ENCODE measurements at places on chromosomes 2 and 18.

GRCh38 chr18:78733762-78734613 lies 245.6 kb upstream of the SALL3 start:
- DNase-seq, result no peak

- DNase-seq, result no peak
Observed at GRCh38 chr2:240201866-240202265, 61.4 kb upstream of the OTOS start.

GRCh38 chr18:44035554-44035953 lies 645.1 kb upstream of the SETBP1 start:
- DNase-seq, result no peak

DNA sequence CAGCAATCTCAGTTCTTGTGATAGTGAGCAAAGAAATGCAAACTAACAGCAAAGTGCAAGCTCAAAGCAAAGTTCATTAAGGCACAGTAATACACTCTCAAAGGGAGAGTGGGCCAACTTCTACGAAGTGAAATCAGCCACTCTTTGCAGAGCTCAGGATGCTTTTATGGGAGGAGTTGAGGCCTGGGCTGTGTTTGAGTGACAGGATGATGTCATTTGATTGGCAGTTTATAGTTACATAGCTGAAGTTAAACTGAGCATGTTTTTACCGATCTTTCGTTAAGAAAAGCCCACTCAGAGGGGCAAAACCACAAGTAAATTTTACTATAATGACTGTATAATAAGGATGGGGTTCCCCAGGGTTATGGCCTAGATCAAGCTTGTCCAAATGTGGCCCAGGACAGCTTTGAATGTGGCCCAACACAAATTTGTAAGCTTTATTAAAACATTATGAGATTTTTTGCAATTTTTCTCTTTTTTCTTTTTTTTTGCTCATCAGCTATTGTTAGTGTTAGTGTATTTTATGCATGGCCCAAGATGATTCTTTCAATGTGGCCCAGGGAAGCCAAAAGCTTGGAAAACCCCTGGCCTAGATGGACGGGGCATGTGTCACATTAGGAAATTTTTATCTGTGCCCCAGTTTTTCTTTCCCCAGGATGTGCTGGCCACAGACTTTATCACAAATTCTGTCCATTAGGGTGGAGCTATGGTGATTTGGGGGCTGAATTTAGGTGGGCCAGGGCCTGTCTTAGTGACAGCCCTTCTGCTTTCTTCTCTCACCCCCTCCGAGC lies 8.3 kb upstream of the DNAH7 start:
- no peak for DNase-seq

DNA sequence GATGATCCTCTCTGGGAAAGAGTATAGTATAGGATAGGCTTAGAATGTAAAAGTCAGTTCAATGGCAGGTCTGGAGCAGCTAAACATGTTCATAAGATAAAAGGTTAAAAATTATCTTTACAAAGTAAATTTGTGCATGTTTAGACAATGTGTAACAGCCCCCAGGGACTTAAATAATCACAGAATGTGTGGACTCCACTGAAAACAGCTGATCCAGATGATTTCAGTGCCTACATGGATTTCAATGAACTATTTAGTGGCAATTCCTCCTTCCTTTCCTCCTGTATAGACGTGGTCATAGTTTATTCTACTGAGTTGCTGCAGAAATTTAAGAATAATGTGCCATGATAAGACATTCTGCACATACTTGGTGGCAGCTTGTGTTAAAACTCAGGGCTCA lies 42.9 kb downstream of the ARHGEF33 start:
- no peak for DNase-seq

DNA sequence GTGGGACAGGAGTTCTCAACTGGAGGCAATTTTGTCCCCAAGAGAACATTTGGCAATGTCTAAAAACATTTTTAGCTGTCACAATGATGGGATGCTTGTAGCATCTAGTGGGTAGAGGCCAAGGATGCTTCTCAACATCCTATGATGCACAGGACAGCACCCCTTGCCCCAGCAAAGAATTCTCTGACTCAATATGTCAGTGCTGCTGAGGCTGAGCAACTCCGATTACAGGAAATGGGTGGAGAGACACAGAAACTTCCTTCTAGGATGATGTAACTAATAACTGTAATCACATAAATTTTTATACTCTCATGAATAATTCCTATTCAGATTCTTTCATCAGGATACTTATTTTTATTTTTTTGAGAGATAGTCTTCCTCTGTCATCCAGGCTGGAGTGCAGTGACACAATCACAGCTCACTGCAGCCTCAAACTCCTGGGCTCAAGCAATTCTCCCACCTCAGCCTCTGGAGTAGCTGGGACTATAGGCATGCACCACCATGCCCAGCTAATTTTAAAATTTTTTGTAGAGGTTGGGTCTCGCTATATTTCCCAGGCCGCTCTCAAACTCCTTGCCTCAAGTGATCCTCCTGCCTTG lies 120.3 kb upstream of the ACAA2 start:
- no peak for DNase-seq

DNA sequence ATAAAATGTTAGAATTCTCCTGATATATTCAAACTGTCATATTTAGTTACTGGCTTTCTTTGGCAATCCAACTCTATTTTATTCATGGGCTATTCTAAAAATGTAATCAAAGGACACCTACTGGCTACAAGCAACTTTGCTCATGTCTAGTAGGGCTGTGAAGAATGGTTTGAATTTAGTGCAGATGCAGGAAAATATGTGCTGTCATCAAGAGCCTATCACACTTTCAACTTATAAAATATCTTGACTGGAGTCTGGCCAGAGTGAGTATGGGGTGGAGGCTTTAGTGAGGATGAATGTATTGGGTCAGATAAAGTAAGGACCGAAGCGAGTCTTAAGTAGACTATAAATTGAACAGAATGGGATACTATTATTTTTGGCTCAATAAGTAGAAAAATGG lies 343.4 kb upstream of the SPRED2 start:
- no peak for DNase-seq

DNA sequence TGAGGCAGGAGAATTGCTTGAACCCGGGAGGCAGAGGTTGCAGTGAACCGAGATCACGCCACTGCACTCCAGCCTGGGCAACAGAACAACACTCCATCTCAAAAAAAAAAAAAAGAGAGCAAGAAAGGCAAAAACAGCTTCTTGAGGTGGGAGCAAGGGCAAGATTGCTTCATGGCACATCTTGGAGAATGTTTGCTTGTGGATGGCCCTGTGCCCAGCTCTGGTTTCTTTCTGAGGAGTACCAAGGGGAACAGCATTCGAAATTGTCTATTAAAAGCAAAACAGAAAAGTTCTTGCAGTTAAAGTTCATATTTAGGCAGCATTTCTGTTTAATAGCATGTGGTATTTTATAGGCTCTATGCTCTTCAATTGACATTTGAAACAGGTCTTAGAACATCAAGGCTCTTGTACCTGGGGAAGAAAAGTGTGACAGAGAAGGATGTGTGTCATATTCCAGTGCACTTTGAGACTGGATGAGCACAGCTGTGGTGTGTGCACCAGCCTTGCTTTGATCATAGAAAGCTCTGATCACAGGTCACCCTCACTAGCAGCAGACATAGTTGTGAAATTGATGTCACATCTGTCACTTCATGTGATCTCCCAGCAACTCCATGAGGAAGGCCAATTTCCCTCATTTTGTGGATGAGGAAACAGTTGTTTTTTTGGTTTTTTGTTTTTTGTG lies 154.3 kb downstream of the UXS1 start:
- DNase-seq, result no peak

DNA sequence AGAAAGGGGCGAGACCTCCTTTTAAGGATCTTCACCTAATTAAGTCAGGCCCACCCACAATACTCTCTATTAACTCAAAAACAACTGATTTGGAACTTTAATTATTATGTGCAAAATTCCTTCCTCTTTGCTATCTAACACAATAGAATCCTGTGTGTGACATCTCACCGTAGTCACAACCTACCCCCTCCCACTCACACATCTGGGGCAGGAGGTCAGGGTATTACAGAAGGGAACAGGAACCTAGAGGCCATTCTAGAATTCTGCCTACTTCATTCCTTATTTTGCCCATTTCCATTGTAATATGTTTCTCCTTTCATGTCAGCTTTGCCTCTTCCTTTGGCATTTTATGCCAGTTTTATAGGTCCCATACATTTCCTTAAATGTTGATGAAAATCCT lies 829.3 kb upstream of the ID2 start:
- DNase-seq, result no peak

DNA sequence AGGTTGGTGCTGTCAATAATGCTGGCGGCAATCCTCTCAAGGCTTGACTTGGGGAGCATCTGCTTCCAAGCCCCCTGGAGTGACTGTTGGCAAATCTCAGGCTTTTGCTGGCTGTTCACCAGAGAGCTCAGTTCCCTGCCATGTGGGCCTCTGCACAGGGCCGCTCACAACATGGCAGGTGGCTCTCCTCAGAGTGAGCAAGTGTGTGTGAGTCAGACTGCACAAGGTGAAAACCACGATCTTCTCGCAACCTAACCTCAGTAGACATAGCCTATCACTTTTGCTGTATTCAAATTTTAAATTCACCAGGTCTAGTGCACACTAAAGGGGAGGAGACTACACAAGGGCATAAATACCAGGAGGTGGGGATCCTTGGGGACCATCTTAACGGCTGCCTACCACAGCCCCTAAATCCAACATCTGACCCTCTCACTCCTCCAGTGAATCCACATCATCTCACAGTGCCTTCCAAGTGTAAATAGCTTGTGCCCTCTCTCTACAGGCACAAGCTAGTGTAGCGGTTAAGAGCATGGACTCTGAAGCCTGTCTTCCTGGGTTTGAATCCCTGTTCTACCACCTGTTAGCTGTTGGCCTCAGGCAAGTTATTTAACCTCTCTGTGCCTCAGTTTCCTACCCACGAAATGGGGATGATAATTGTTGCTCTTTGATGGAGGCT lies 187.7 kb upstream of the CXCR4 start:
- DNase-seq, result peak; percentile 45

DNA sequence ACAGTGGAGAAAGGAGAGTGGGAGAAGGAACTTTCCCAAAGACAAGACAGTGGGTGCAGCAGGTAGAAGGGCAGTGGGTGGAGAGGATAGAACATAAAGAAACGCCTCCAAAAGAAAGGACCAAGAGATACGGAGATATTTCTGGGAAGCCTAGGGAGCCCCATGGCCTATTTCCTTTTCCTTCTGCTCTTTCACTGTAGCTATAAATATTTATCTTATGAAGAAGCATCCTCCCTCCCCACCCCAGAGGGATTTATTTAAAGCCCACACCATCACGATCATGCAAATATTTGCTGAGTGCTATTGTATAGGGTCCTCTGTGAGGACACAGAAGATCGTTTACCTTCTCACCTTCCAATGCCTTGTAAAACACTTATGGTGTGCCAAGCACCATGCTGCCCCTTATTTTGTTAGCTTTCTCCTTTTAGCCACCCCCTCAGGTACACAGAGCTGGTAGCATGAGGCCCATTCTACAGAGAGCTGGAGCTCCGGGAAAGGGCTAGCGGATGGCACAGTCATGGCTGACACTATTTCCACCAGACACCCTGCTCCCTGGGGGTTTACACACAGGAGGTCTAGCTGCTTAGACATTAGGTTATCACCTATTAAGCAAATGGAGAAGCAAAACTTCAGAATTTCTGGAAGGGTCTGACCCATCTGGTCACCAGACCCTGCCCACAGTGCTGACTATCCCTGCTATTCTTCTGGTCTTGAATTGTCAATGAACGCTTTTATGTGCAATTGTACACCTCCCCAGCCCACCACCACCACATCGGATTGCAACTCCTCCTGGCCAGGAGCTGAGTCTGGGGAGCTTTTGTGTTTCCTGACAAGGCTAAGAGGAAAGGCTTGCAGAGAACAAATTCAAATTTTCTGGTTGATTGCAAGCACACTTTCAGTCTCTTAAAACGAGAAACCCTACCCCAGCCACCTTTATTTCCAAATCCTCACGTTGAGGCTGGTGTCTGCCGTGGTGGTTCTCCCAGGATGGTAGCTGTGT lies 91.8 kb upstream of the KLF7 start:
- no peak for DNase-seq

GRCh38 chr18:51426996-51427395 lies 229.5 kb upstream of the MEX3C start:
- no peak for DNase-seq

GRCh38 chr2:70062270-70062669 lies 25.0 kb upstream of the PCBP1 start:
- DNase-seq, result no peak

DNA sequence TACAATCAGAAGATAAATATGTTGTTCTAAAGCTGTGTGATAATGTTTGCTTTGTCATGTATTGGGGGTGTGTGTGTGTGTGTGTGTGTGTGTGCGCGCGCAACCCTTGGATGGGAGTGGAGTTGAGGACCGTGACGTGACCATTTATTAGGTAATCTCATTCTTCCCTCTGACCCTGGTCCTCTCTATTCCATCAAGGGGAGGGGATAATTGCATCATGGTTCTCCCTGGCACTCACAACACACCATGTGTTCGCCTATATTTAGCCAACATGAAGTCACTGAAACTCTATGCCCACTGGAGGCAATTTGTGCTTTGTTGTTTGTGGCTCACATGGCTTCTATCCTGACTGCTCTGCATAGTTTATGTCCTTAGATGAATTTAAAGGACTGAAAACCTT lies 79.8 kb upstream of the LRPPRC start:
- DNase-seq, result no peak

DNA sequence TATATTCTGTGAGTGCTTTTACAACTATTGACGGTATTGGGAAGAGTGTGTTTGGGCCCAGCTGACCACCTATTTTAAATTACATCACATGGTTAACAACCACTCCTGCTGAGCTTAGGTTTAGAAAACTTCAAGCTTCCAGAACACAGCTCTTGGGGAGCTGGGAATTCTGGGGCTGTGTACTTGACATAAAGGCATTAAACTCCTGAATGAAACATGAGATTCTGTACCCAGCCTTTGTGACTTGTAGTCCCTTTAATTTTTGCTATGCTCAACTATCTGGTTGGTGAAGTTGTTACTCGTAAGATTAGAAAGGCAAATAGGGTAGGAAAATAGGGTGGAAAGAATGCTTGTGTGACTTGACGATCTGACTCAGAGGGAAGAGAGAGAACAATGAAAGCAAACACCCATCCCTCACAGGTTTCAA lies 66.9 kb downstream of the LTBP1 start:
- no peak for DNase-seq

GRCh38 chr2:143356336-143356735 lies 227.1 kb downstream of the ARHGAP15 start:
- DNase-seq, result no peak

GRCh38 chr18:50401295-50401694 lies 26.4 kb downstream of the SKA1 start:
- no peak for DNase-seq

Data from stimulated activated CD4-positive, alpha-beta T cell treated with anti-CD3 and anti-CD28 coated beads, Interleukin-2, amount 100 ng/mL, for 4 hours (primary cell).